ENCODE measurements at places on chromosomes 5 and 9.

- peak; percentile 36 for DNase-seq
Measured at GRCh38 chr9:81686614-81687520, 2.5 kb downstream of the TLE1 start.

GRCh38 chr9:137984005-137984404 lies 106.4 kb downstream of the CACNA1B start:
- DNase-seq = no peak

GRCh38 chr9:107989544-107989943 lies 500.0 kb upstream of the KLF4 start:
- DNase-seq = no peak

GRCh38 chr5:105630803-105631202 lies 2039.9 kb downstream of the EFNA5 start:
- DNase-seq = no peak

- DNase-seq = peak; percentile 54
Measured at GRCh38 chr9:14322211-14323082, 8.5 kb upstream of the NFIB start.
